ENCODE measurements at places on chromosomes 12 and 14.

GRCh38 chr14:43168371-43168925 is 1338.6 kb downstream of the FSCB start:
- DNase-seq: no peak

DNA sequence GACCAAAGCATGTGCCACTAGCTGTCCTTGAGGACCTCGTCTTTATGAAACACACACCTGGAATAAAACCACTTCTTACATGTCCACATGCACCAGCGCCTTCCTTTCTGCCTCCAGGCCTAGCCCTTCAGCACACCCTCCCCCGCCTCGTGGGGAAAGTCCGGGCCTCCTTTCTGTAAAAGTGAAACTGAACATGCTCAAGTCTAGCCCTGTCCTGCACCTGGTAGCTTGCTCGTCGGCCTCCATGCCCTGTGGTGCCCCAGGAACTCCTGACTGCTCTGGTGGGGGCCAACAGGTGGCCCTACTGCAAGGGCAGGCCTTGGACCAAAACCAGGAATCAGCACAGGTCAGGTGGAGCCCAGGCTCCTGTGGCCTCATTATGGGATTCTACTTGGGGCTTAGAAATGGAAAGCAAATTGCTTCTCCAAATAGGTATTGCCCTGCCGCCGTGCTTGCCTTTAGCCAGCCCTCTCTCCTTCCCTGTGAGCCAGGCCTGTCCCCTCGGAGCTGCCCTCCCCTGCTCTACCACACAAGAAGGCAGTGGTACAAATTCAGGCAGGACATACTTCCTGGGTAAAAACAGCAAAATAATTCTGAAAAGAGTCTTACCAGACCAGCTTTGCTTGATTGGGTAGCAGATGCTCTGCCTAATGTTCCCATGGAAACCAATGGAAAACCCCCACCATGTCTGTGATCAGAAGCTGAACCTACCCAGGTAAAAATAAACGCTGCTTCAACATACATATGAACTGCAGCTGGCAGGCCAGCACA is 43.5 kb downstream of the ERH start:
- DNase-seq: no peak

DNA sequence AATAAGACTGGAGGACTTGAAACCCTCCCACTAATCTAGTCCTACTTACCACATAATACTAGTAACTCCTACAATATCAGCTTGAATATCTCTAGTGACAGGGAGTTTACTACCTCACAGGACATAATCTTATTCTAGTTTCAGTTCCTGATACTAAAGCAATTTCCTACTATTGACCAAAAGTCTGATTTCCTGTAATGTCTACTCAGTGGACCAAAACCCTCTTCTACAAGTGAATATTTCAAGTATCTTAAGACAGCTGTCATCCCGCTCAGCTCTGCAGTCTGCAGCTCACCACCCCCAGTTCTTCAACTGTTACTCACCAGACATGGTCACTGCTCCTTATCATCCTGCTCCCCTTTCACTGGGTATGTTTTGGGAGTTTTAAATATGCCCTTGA is 70.8 kb upstream of the TMCC3 start:
- no peak for DNase-seq

DNA sequence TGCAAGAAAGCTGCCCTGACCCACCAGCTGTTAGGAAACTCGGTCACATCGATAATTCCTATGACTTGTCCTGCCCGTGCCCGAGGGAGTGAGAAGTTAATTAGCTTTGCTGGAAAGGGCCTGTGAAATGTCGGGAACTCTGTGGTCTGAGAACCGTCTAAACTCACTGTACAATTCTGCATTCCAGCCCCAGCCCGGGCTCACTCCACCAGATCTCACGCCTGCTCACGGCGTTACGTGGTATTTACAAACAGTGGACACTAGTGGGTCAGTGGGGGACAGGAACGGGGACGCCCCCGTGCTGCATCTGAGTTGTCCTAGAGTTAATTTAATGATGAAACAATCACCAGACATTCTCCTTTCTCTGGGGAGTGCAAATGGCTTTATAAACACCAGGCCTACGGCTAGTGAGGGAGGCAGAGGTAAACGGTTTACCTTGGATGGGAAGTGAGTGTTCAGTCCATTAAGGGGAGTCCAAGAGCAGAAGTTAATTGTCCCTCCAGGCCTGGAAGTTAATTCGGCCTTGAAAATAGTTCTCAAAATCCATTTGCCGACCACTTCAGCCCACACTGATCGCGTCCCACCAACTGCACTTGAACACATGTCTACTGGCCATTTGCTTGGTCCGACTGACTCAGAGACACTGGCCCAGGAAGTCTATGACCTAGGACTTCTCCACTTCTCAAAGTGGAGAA is 93.5 kb upstream of the MED13L start:
- DNase-seq: no peak

DNA sequence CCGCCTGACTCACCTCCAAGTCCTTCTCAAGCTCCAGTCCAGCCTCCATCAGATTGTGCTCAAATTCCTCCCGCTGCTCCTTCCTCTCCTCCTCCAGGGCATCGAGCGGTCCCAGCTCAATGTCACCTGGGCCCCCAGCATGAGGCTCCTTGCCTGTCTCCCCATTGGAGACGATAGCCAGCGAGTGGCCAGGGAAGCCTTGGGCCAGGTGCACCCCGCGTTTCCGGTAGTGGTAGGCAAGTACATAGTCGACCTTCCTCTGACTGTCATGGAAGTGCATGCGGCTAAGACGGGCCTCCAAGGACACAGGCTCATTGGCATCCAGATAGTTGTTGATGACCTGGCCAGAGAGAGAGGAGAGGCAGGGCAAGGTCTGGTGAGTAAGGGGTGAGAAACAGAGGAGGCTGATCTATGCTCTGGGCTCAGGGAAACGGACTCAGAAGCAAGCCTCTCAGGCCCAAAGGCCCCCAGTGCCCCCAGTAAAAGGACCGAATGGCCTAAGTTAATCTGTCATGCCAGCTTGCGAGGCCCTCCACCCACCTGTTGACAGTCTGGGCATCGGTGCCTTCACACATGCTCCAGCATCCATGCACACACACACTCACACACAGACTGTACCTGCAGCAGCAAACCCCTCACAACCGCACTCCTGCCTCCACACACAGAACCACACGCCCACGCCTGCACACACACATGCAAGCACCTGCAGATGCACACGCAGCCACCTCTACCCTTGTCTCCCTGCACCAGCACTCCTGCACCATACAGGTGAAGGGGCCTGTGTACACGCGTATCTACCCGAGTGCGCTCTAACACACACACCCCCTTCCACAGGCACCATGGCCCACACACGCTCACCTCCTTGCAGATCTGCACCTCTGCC is 23.8 kb downstream of the ANO2 start:
- DNase-seq: no peak

DNA sequence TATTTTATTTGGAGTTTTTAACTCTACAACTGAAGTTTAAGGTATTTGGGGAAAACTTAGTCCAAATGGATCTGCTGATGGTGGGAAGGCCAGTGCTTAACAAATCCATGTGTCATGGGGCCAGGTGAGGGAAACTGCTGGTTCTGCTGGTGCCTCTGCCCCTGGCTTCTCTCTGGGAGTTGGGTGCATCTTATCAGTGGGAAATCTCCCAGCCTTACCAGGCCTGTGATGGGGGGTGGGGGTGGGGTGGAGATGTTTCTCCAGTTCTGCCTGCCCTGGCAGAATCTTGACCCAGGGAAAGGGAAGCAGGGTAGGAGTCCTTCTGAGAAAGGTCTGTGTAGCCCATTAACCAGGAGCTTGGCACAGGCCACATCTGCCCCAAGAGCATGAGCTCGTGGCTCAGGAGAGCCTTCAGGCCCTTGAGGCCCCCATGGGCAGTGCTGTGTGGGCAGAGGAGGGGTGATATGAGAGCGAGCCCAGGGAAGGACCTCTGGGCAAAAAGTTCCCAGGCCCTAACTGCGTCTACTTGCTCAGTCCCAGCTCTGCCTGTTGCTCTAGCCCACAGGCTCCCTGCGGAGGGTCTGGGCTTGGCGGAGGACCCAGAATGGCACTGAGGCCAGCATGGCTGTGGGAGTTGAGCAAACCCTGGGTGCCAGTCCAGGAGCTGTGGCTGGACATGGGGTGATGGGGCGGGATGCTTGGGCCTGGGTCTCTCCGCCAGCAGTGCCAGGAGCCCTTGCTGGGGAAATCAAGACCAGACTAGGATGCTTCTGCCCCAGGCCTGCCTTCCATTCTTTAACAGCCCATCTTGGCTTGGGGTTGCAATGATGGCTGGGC is 18.2 kb downstream of the VASH1 start:
- DNase-seq: no peak

DNA sequence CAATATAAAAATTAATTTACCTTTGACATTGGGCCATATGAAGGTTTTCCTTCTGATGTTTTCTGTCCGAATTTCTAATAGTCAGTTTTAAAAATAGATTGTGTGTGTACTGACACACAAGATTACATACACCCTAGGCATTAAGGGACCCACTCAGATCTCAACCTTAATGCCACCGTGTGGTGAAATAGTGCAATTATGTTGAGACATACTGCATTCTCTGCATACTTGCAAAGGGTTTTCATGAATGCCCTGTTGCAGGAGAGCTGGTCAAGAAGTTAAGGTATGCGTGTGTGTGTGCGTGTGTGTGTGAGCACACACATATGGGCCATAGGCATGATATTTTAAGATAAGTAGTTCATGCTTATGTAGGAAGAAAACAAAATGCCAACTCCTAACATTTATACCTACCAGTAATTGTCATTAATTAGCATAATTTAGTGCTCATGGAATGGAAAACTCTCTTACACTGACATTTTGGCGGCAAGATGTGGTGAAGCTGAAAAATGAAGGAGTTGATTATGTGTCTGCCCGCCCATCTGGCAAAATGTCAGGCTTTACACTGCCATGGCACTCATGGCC is 58.8 kb downstream of the PIK3C2G start:
- no peak for DNase-seq

GRCh38 chr12:47400266-47400665 is 305.6 kb downstream of the RPAP3 start:
- DNase-seq: no peak

DNA sequence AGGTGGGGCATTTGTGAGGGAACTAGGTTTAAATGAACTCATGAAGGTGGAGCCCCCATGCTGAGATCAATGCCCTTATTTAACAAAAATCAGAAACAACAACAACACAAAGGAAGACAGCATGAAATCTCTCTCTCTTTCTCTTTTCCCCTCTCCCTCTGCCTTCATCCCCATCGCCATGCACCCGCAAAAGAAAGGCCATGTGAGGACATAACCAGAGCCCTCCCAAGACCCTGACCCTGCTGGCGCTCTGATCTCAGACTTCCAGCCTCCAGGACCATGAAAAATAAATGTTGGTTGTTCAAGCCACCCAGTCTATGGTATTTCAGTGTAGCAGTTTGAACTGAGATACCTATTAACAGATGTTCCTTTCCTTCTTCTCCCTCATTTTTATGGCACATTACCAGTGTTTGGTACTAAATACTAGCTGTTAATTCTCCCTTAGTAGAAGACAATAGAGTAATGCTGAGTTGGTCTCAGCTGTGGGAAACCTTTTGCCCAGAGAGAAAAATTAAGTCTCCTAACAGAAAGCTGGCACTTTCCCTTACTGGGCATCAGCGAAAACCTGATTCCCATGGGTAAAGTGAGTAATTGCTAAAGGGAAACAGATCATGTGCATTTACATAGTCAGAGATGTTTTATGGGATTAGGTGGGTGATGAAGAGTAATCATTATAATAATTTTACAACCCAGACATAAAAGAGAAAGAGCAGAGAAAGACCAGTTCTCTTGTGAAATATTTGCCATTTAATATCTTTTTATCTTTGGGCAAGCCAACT is 264.0 kb upstream of the PLEKHG7 start:
- no peak for DNase-seq

DNA sequence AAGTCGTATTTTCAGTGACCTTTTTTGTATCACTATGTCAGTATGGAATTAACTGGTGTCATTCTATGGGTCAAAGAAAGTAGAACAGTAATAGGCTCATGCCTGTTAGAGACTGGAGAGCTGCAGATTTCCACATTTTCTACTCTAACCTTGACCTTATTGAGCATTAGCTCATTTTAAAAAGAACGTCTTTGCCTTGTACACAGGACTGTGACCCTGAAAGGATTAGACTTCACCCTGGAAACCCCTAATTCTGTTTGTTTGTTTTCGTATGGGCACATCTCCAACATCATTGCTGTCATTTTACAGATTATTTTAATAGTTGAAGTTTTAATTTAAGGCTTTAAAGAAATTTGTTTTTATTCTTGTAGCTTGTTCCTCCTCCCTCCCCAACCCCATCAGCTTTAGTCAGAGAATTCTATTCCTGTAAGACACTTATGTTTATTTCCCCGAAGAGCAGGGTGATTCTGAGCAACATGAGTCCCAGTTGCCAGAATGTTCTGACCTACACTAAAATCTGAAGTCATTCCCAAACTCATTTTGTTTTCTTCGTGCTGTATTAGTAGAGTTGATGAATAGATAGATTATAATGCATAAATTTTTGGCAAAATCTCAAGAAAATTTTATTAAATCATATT is 451.3 kb downstream of the FOXG1 start:
- DNase-seq: no peak

DNA sequence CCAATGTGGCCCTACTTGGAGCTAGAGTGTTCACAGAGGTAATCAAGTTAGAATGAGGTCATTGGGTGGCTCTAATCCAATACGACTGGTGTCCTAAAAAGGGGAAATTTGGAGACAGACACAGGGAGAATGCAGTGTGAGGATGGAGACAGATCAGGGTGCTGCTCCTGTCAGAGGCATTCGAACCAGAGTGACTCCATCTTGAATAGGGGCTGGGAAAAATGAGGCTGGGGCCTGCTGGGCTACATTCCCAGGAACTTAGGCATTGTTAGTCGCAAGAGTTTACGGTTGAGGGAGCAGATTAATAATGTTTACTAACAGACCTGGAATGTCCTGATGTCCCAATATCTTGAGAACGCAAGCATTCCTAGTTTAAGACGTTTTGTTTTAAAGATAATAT is 20.2 kb downstream of the TNFAIP2 start:
- DNase-seq: no peak

DNA sequence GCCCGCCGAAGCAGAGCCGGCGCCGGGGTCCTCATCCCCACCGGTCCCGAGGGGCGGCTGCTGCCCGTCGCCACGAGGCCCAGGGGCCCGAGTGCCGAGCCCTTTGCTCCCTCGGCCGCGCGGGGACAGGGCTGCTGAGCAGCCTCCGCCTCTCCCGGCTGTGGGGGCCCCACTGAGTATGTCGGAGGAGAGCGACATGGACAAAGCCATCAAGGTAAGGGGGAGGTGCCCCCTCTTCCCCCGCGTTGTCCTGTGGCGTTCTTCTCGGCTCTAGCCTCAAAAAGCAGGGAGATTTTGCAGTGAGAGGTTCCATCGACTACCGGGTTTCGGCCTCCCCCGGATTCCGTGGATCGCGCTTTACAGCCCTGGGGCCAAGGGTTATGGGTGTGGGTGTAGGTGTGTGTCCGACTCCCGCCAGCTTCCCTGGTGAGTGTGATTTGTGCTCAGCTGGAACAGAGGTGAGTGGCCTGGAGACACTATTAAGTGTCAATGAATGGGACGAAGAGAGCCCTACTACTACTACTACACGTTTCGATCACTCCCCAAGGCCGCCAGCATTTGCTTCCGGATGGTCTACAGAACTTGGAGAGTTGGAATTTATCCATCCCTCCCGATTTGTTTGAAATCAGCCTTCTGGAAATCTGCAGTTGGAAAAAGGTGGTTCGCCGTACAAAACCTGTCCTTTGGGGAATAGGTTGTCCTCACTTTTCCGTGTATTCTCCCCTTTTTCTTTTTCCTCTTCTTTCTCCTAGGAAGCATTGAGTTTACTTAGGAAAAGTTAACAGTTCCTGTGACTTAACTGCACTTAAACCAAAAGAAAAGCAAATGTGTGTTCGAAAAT is 748 bp downstream of the MAPKAPK5 start:
- DNase-seq: no peak
